ENCODE measurements at places on chromosomes 3 and 15.

- no peak for DNase-seq
Observed at GRCh38 chr3:15940641-15941040, 142.9 kb upstream of the ANKRD28 start.

DNA sequence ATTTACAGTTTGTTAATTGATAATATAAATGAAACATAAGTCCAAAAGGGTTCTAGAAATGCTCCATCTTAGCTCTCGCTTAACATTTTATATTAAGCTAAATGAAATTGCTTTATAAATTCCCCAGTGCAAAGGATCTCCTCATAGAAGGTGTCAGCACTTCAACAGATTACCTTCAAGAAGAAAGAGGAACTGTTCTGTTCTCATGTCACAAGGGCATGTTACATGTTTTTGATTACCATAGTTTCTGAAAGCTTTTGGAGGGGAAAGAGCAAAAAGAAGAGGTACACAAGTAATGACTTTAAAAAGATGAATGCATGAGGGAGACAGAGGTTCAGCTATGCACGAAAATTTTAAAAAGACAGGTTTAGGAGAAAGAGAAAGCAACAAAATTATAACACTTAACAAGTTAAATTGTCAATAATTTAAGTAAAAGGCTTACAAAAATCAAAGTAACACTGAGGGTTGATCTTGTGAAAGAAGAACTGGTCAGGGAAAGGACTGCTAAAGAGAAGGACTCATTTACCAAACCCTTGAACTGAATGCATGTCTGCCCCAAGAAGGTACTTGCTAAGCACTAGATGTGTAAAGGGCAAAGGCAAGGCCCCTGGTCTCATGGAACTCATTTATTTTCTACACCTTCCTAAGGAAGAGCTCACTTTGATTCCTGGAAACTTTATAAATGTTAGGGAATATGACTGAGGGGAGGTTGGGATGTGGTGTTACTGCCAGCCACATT is 45.1 kb downstream of the CCDC191 start:
- DNase-seq = no peak

DNA sequence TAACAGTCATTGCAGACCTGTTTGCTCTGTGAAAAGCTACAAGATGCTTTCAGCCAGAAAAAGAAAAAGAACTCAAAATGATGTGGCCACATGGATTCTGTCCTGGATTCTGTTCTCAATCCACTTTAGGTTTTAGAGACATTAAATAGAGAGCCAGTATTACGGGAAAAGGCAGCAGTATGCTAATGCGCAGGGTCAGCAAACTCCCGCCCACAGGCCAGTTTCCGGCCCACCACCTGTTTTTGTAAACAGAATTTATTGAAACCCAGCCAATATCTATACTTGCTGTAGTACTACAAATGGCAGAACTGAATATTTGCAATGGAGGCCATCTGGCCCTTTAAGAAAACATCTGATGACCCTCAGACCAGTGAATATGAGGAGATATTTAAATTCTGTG is 416.1 kb downstream of the ERC2 start:
- no peak for DNase-seq

DNA sequence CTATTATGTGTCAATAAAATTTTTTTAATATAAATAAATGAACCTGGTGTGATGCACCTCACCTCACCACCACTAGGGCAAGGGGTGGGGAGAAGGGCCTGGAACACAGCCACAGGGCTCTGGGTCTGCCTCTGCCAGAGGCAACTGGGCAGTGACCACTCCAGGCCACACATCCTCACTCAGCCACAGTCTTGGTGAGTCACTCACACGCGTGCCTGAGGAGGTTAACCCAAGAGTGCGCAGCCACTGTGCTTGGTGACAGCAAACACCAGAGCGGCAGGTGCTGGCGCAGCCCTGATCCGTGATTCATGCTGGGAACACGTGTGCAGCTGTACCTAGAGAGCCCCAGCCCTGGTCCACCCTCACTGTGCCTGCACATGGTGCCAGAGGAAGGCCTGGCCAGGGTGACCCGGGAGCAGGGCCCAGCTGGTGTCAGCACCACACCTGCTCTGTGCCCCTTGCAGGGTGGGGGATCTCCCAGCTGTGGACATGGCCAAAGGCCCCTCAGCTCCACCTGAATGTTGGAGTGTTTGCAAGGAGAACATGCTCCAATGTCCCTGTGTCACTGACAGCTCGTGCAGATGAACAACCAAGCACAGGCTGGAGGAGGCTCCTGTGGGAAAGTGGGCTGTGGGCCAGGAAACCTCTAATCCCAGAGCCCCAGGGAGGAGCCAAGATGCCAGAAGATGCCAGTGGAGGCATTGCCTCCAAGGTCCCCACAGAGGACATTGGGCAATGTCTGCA is 2.1 kb downstream of the SLC41A3 start:
- DNase-seq = no peak

- DNase-seq = no peak
Observed at GRCh38 chr15:63291507-63291906, 14.1 kb downstream of the APH1B start.

- no peak for DNase-seq
Observed at GRCh38 chr3:98875535-98875934, 26.0 kb downstream of the DCBLD2 start.

All from NCI-H2227 treated with DMSO at 0.1 percent for 48 hours (cell line).